ENCODE measurements at places on chromosomes 2 and 18.

GRCh38 chr2:233463586-233463985 lies 103.0 kb downstream of the USP40 start:
- DNase-seq = no peak

DNA sequence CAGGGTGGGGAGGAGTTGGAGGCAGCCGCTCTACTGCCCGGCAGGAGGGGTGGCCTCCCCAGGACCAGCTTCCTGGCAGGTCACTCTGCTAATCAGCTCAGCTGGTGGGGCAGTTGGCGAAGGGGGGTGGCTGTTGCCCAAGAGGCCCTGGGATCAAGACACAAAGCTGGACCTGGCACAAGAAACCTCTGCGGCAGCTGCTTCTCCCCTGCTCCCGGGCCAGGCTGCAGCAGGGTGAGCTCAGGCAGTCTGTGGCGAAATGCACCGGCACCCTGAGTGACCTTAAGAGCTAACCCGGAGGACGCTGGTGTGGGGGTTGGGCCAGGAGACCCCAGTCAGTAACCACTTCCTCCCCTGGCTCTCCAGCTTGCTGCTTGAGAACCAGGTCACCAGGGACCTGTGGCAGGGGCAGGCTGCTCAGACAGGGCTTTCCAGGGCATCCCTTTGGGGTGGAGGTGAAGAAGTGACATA lies 31.1 kb downstream of the TOGARAM2 start:
- no peak for DNase-seq

- no peak for DNase-seq
These were observed 28.1 kb downstream of the PIK3C3 start for GRCh38 chr18:41982942-41983660.

DNA sequence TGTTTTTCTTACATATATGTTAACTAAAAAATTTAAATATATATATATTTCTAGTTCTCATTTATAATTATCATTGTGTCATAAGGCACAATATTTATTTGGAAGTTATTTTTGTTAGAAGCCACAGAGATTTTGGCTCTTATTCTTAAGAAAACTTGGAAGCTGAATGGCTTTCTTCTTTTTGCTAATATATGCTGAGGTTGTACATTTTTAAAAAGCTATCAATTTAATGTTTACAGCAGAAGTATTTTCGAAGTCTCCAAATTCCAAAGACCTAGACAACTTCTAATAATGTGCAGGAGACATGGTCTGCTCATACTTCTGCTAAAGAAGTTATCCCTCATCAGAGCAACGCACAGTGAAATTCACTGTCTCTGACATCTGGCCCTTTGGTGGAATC lies 3.7 kb upstream of the PIEZO2 start:
- DNase-seq = no peak

DNA sequence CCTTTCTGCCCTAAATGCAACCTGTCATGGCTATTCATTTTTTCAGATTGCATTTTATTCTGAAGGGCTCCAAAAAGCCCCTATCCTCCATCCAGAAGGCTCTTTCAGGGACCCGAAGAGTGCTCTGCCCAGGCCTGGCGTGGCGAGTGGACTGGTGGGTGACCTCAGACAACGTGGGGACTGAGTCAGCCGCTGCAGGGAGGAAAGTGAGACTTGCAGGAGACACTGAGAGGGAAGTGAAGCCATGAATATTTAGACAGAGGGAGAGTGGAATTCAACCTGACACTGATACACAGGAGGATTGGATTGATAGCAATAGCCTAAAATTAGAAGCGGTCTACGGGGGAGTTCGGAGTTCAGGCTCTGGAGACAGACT lies 63.6 kb upstream of the SIX2 start:
- no peak for DNase-seq

DNA sequence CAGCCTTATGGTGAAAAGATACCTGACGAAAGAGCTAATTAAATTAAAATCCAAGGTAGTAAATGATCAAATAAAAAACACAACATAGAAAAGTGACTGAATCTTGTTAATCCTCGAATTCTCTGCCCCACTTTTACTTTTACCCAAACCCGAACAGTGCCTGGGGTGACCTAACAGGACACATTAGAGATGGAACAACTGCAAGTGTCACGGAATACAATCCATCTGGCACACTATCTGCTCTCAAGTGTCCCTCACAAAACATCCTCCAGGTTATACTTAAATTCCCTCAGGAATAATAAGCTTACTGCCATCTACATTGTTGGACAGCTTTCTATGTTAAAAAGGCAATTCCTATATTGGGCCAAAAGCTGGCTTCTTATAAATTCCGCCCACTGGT lies 236.3 kb upstream of the SLC14A2 start:
- DNase-seq = no peak

- DNase-seq = no peak
These were observed 195.5 kb upstream of the CYRIA start for GRCh38 chr2:16861111-16861510.

DNA sequence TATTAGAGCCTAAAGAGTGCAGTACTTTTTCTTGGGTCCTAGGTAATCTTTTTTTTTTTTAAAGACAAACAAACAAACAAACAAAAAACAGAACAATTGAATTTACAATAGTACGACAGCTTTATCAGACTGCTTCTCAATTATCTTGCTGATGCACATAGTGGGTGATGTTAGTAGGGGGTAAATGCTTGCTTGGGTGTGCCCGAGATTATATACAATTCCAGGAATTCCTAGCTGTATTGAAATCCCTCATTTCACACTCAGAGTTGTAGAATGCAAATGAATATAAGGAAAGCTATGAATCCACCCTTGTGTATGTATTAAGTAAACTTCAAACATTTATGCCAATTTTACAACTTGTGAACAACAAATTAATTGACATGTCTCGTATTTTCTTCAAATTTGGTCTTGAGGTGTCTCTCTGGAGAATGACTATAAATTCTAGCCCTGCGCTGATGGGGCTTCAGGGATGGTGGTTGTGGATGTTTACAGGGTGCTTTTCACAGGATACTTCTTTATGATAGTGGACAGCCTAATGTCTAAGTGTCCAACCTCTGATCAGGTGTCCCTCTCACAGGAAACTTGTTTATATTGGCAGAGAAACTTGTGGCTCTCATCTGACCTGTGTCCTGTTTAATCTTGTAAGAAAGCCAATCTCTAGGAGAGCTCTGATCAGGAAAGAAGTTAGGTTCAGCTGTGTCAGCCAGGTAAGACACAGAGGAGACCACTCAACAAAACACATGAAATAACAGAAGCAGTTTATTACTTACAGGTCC lies 61.9 kb upstream of the SLC39A10 start:
- no peak for DNase-seq

DNA sequence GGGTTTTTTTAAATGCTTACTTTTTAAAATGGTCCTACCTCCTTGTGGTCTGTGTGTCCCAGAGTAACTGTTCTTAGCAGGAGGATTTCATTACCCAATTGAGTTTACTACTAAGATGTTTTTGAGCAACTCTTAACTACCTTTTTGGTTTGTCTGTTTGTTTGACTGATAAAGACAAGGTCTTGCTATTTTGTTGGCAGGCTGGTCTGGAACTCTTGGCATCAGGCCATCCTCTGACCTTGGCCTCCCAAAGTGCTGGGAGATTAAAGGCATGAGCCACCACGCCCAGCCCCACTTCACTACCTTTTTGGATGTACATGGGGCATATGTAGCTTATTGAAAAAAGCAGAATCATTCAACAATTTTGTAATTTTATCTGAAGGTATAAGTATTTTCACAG lies 14.9 kb downstream of the MRPS9 start:
- no peak for DNase-seq

GRCh38 chr2:141317986-141318385 lies 812.8 kb downstream of the LRP1B start:
- DNase-seq = no peak

DNA sequence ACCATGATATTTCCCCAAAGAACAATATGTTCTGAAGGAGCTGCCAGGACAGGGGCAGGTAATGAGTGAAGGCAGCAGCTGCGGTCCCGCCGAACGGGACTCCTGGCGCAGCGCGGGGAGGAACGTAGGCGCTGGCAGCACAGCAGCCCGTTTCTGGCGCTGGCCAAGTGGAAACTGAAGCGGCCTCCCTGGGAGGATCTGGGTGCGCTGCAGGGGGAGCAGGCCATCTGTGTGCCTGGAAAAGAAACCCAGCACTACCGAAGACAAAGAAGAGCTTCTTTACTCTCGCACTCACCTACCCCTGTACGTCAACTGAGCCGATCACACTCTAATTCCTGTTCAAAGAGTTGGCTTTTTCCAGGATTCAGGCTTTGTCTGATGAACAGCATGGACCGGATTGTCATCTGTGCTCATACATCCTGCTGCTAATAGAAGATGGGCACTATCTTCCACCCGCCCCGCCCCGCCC lies 11.8 kb downstream of the G6PC2 start:
- DNase-seq = no peak

DNA sequence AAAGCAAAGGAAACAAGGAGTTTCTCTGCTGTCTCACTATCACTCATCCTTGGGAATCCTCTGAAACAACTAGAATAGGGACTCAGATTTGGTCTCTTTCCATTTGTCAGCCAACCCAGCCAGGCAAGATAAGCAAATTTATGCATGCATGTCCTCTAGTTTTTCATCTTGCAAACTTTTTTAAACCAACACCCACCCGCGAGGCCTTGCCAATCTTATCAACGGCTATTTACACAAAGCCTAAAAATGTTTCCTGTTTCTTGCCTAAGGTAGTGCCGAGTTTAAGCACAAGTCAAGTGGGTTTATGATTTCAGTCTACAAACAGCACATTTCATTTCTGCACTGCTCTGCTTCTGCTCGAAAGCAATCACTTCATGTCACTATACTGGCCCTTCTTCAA lies 240.9 kb downstream of the STK39 start:
- no peak for DNase-seq

- DNase-seq = no peak
These were observed 12.0 kb upstream of the HAAO start for GRCh38 chr2:42804338-42804737.

DNA sequence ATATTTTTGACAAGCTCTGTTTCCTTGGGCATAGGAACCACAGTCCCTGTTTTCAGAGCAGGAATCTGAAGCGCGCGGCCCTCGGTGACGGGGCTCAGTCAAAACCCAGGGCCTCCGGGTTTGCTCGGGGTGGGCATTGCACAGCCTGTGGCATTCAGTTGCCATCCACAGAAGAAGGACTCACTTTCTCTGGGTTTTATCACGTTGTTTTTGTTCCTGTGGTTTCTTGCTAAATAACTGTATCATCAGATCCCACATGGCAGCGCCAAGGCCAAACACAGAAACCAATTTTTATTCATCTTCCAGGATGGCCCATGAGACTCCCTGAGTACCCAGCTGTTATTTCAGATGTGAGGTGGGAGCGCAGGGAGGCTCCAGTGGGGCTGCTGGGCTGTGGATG lies 35.6 kb downstream of the SGPP2 start:
- DNase-seq = no peak

GRCh38 chr2:161102770-161103450 lies 57.3 kb upstream of the TANK start:
- no peak for DNase-seq

GRCh38 chr2:67514515-67514914 lies 117.4 kb downstream of the ETAA1 start:
- no peak for DNase-seq

GRCh38 chr2:105737980-105738657 lies 6.6 kb upstream of the NCK2 start:
- no peak for DNase-seq

- DNase-seq = no peak
These were observed 108.3 kb downstream of the AGAP1 start for GRCh38 chr2:235601960-235602704.

DNA sequence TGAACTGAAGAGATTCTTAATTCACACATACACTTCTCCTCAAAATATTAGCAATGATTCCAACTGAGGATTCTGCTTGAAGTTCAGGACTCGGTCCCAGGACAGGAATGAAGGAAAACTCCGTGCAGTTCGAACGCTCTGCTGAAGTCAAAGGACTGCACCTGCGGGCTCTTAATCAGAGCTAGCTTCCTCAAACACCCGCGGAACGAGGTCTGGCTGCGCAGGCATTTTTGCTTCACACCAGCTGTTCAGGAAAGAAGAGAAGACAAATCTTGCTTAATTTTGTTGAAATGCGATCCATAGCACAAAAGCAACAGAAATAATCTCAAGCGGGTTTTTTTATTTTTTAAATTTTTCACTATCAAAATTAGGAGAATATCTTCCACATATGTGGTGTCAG lies 175.6 kb downstream of the LAMA1 start:
- no peak for DNase-seq

GRCh38 chr2:152716805-152717227 lies 445 bp downstream of the PRPF40A start:
- DNase-seq = no peak

DNA sequence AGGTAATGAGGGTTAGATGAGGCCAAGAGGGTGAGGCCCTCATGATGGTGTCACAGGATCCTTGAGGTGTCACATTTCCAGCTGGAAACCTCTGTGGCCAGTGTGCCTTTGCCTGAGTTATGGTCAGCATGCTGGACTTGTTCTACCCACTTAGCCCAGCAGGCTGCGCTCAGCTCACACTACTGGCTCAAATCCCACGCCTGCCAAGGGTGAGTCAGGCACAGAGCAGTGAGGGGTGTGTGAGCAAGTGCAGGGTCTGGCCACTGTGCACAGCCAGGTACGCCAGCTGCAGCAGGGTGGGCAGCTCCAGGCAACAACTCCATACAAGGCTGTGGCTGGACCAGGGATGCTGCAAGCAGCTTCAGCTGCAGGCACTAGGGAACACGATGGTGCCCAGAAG lies 616.6 kb upstream of the FSHR start:
- DNase-seq = no peak

GRCh38 chr2:240322231-240322955 lies 113.1 kb upstream of the GPC1 start:
- DNase-seq = no peak

GRCh38 chr2:74008761-74009395 lies 24.2 kb downstream of the TET3 start:
- DNase-seq = no peak

DNA sequence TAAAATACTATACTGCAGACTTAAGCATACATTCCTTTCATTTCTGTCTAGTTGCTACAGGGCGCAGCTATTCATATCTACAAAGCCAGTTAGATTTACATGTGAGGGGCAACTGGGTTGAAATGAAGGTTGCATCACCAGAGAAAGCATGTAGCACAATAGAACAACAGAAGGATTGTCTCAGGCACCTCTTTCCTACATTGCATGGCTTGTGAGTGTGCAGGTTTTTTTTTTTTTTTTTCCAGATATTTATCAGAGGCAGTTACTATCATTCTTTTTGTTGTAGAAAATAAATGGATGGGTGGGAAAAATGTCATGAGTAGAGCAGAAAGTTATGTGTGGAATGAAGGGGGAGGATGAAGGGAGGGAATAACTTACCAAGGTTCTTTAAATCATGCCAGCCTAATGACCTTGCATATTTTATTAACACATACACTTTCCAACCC lies 86.8 kb downstream of the ERBB4 start:
- no peak for DNase-seq

- no peak for DNase-seq
These were observed 49.2 kb upstream of the CDC42EP3 start for GRCh38 chr2:37720533-37721200.

Measured in activated CD4-positive, alpha-beta T cell treated with anti-CD3 and anti-CD28 coated beads for 1 hour (primary cell).